ENCODE measurements at places on chromosomes 5 and 9.

GRCh38 chr9:110161940-110162339, 46.0 kb downstream of the C9orf152 start:
- DNase-seq, result no peak

DNA sequence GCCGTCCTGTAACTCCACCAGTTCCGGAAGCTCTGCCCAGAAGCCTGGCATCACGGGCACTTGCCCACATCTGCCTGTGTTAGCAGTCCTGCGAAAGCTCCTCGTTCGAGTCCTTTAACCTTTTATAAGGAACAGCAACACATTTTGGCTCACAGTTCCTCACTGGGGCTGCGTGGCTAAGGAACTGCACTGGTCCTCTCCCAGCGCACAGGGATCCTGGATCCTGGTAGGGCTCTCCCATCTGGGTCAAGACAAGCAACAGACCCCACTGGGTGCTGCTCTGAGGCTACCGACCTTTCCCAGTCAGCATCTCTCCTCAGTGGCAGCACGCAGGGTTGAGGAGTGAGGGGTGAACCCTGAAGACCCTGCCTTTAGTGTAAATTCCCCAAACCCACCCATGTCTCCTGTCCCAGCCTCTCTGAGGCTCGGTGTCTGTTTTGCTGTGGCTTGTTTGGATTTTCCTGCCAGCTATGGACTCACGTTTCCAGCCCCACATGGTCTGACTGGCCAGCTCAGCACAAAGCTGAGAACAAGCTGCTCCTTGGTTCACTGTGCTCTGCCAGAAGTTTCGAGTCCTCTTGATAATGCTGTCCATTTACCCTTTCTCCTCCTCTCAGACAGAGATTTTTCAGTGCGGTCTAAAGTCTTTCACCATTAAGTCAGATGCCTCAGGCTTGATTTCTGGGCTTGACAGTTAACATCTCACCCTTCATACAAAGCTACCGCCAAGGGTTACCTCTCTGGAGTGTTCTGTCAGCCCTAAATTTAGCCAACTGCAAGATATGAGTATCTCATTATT, 80.0 kb downstream of the AK8 start:
- no peak for DNase-seq

DNA sequence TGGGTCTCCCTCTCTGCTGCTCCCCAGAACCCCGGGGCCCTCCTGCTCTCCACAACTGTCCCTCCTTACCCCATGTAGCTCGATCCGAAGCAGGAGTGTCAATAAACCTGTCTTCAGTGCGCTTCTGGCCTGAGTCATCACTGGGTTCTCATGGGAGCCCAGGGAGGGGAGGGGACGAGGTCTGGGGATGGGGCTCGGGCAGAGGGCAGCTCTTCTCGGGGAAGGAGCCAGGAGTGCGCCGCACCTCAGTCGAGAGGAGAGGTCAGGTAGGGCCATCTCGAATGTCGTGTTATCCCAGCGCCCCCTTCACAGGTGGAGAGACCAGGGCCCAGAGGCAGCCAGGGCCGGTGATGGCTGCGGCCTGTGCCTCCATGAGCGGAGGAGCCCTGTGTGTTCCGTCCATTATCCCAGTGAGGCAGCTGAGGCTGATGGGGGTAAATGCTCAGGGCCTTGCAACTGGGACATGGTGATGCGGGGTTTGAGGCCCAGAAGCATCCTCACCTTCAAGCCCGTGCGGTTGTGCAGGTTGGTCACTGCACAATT, 52.1 kb downstream of the LRSAM1 start:
- DNase-seq, result no peak

- DNase-seq, result no peak
These were observed 2.1 kb downstream of the RPL7A start for GRCh38 chr9:133349965-133350616.

GRCh38 chr9:32218100-32218767, 166.2 kb upstream of the ACO1 start:
- no peak for DNase-seq

DNA sequence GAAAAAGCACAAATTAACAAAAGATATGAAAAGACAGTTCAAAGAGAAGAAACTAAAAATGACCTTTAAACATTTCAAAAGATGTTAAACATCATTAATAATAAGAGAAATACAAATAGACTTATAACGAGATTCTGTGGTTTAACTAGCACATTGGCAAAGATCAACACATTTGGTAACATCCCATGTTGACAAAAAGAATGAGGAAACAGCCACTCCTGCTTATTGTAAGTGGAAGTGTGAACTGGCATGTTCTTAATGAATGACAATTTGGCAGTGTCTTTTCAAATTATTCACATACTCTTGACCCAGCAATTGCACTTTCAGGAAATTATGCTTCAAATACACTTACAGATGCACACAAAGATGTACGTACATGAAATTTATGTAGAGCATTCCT, 176.3 kb downstream of the TLE1 start:
- no peak for DNase-seq

DNA sequence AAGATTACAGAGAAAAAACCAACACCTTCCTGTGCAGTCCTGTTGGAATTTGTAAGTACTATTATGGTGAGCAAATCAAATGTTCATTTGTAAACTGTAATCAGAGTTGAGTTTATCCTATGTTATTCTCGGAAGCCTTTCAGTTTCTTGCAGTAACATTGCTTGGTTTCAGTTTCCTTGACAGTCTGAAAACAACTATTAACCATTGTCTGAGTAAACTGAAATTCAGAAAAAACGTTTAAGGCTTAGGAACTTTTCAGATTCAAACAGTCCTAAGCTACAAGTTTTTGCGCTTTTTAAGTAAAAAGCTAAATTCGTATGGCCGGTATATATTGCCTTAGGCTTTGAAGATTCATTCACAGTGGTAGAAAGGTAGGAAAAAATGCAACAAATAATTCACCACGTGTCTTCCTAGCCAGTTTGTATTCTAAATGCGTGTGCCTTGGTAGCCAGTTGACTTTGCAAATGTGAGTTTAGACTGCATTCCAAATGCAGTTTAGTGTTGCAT, 2.5 kb downstream of the GPBP1 start:
- DNase-seq, result no peak

DNA sequence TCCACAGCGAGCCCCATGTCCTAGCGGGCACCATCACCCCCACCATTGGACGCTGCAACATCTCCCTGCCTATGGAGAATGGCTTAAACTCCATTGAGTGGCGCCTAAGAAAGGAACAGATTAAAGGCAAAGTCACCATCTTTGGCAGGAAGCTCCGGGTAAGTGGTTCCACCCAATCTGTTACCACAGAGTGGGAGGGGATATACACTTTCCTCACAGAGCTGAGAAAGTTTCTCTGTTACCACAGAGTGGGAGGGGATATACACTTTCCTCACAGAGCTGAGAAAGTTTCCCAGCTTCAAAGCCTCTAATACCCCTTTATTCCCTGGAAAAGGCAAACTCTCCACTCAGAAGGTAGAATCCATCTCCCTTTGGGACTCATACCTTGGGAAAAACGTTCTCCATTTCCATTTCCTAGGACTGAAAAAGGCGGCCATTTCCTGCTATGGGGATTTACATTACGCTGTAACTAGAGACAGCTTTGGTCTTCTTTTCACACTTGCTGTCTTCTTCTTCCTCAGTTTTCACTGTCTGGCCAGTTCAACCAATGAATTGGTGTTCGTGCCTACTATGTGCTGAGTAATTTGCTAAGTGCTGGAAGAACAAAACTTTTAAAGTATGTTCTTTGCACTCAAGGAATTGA, 63.4 kb upstream of the WWC1 start:
- no peak for DNase-seq

DNA sequence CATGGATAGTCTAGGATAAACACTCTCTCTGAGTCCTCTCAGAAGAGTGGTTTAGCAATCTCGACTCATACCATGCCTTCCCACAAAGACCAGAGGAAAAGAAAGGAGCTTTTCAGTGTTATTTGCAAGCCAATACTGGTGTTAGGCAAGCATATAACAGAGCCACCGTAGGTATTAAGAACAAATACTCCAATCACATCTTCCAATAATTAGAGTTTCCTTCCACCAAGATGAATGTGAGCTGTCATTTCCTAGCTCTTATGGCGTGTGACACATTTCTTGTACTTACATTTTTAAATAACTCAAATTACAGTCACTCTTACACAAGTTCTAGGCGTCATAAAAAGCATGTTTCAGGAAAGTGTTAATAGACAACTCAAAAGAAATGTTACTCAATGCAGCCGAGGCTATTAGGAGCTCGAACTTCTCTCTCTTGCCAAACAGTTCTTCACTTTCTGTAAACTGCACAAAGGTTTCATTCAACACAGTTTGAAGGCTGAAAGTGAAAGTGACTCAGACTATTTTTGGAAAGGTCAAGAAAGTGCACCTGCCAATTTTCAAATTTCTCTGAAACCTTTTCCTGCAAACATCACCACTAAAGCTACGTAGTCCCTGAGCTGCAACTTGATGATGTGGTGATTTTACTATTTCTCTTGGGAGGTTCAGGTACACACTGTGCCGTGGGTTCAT, 153.8 kb downstream of the AUH start:
- DNase-seq, result no peak

DNA sequence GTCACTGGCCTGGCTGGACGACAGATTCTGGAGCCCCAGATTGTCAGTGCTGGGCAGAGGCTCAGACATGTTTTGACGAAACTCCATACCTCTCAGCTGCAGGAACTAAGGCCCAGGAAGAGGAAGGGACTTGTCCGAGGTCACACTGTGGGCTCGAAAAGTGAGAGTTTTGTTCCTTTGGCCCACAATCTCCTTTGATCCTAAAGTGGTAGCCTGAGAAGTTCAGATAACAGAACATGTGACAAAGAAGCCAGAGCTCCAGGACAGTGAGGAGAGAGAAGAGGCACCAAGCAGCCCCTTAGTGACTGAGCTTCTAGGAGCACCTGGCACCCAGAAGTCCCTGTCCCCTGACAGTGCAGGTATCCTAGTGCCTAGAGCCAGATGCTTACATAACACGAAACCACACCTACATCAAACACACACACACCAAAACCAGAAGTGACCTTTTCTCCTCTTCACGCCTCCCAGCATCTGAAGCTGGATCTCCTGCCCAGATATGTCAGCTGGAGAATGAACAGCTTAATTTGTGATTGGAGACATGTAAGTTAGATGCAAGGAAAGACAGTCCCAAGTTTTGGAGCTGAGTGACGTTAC, 88.9 kb downstream of the ADRB2 start:
- no peak for DNase-seq

DNA sequence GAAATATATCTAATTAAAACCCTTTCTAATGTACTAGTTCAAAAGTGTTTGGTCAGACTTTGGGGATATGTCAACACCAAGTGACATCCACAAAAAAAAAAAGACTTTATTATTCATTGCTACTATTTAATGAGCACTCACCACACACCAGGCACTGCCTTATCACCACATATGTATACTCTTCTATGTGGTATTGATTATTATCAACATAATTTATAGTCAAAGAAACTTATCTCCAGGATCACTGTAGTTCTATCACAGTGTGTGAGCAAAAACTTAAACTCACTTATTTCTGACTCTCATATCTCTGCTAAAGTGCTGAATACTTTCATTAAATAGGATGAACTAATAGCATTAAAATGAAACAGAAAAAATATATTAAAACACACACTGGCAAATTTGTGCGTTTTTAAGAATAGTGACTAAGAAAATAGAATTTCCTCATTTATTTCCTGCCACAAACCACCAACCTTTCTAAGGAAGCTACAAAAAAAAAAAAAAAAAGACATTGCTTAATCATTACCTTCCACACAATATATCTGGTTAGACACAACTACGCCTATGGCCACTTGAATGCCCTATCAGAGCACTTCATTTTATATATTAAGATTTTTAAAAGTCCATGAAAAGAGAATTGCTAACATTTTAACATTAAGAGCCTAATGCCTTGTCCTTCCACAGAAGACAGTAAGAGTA, 12.8 kb downstream of the SLCO4C1 start:
- no peak for DNase-seq

- DNase-seq, result no peak
These were observed 69.6 kb upstream of the TAF1L start for GRCh38 chr9:32705059-32705458.

DNA sequence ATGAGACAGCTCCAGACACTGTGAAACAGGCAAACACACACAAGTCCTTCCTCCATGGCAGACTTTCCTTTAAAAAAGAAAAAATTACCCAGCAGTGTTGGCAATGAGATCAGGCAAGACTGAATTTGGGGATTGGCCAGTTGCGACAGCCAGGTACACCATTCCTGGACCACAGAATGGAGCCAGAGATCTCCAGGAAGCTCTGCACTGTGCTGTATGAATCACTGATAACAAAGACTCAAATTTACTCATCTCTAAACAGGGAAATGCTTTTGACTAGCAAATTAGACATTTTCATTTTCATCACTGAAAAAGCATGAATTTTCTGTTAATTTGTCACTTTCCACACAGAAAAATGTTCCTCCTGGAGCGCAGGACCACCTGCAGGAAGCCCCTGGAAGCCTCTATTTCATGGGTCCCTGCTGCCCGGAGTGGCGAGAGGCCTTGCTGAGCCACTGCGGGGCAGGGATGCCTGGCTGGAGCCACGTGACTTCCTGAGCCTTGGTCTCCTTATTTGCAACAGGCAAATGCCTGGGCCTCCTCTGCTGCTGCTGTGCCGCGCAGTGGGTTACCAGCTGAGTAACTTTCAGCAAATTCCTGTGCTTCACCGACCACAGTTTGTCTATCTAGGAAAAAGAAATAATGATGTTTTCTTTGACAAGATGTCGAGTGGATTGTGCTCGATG, 185.9 kb upstream of the ZNF618 start:
- no peak for DNase-seq

DNA sequence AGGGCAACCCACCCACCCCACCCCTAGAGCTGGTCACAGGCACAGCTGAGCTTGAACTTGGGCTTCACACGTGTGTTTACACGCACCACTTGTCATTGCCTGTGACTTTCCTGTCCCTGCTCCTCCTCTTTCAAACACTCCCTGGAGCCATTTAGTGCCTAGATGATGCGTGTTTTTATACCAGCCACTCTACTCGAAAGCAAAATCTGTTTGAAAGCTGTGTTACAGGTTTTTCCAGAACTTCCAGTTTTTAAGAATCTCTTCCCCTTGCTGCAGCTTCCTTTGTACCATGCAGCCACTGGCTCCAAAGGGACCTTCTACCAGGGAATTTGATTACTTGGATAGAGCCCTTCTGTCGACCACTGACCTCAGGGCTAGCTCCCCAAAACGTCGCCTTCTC, 78.8 kb upstream of the SPRY4 start:
- no peak for DNase-seq

DNA sequence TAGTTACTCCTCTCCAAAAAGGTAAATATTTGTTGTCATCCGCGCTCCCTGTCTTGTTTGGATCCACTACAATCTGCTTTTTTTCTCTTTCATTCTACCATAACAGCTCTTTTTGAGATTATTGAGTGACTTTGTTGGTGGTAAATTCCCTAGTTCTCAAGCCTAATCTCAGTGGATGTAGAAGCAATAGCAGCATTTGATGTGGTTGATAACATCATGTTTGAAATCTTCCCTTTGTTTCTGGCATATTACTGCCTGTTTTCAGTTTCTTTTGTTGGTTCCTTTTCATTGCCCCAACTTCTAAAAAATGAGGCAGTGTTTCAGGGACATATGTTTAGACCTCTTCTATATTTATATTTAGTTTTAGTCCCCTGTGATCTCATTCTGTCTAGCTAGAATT, 8.9 kb downstream of the CDC42SE2 start:
- DNase-seq, result no peak

- DNase-seq, result no peak
These were observed 85.7 kb upstream of the RNF38 start for GRCh38 chr9:36485647-36486328.

GRCh38 chr5:178182158-178182876, 4.9 kb downstream of the GMCL2 start:
- no peak for DNase-seq
